ENCODE measurements at places on chromosomes 6 and 20.

DNA sequence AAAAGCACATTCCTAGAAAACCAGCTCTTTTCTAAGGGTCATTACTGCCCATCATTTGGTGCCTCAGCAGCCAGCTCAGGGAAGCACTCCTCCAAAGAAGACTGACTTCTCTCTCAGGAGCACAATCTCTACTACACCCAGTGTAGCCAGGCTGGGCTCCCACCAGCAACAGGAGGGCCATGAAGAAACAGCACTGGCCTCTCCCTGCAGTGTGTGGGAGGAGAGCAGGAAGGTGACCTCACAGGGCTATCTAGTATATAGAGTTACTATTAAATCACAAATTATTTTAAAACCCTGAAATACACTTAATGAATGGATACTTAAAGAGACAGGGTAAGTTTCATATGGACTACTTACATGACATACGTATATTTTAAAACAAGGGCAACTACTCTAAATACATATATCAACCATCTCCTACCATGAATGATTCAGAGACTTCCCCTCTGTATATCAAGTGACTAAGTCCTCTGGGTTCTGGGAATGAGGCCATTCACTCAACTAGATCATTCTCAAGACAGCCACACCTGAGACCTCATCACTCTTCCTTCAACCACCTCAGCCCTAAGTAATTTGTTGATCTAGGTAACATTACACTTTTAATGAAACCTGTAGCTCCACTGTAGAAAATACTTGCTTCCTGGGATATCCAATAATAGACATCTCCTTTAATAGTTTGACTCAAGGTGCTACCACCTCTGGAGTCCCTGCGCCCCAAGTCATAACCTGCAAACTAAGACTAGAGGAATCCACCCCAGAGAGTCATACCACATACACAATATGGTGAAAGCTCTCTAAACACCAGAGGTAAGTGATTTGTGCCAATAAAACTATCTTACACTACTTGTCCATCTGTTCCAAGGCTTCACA lies 25.2 kb downstream of the TBX18 start:
- no peak overlapping the region for H3K4me3 ChIP-seq
- no peak for DNase-seq
- no peak overlapping the region for H3K27ac ChIP-seq

GRCh38 chr6:41704656-41705310 lies 30.6 kb downstream of the TFEB start:
- no peak for DNase-seq
- no peaks in the 10 kb centered on the region for H3K27me3 ChIP-seq
- H3K4me1 ChIP-seq: peaks cover 34% of the 10 kb centered on the region
- H3K4me3 ChIP-seq: no peak overlapping the region
- H3K27ac ChIP-seq: no peak overlapping the region

DNA sequence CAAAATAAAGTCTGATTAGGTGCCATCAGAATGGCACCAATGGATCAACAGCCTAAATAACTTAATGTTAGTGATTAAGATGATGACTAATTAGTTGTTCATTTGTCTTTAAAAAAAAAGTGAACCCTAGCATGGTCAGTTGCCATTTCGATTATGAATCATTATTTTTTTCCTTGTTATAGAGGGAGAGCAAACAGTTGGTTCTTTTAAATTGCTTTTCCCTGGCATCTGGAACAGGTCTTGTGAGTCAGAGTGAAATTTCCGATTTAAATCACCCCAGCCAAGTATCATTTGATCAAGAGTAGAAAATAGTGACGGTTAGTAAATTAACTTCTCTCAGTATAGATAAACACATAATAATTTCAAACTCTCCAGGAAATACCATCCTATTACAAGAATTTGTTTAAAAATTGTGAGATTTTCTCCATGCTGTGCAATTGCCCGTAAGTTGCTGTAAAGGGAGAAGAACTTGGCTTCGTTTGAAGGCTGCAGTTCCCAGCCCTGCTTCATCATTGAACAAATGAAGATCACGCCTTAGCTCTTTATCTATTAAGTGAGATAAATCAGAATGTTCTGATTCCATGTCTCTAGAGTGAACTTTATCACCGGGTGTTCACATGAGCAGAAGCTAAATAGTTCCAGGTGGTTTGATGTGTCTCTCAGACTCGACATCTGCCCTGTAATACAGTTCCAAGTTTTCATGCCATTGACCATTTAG lies 741.3 kb downstream of the DOK5 start:
- no peaks in the 10 kb centered on the region for H3K36me3 ChIP-seq
- H3K4me1 ChIP-seq: no peaks in the 10 kb centered on the region
- no peaks in the 10 kb centered on the region for H3K27me3 ChIP-seq

GRCh38 chr6:7135755-7136154 lies 28.0 kb downstream of the RREB1 start:
- no peaks in the 10 kb centered on the region for H3K36me3 ChIP-seq
- H3K27me3 ChIP-seq: no peaks in the 10 kb centered on the region
- no peak overlapping the region for H3K4me3 ChIP-seq
- no peak overlapping the region for H3K27ac ChIP-seq

DNA sequence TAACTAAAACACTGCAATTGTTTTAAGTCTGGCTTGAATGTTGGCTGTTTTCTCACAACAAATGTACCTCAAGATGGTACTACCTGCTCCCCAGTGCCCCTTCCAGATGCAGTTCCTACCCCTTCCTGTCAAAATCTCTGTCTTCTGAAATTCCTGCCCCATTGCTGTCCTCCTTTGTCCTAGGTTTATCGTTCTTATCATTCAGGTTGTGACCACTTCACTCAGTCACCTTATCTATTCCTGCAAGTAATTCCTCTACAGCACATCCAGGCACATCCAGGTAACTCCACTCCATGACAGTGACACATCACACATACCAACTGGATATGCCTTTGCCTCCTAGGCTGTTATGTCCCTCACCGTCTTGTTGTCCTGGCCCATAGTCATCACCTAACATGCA lies 90.2 kb downstream of the TRDN start:
- peaks cover 3% of the 10 kb centered on the region for H3K4me1 ChIP-seq
- no peak overlapping the region for H3K27ac ChIP-seq
- no peak overlapping the region for H3K4me3 ChIP-seq

Measured in adrenal gland (tissue), 19 donors.